ENCODE measurements at places on chromosomes 1 and 21.

- no peak for DNase-seq
Observed at GRCh38 chr1:39229504-39229903, 25.0 kb downstream of the MACF1 start.

- DNase-seq, result peak; percentile 20
Observed at GRCh38 chr21:29233611-29234540, 64.8 kb upstream of the BACH1 start.

- no peak for DNase-seq
Observed at GRCh38 chr1:39683591-39684312, 7.5 kb downstream of the HPCAL4 start.

GRCh38 chr1:41357451-41358101 is 3.7 kb upstream of the FOXO6 start:
- no peak for DNase-seq

DNA sequence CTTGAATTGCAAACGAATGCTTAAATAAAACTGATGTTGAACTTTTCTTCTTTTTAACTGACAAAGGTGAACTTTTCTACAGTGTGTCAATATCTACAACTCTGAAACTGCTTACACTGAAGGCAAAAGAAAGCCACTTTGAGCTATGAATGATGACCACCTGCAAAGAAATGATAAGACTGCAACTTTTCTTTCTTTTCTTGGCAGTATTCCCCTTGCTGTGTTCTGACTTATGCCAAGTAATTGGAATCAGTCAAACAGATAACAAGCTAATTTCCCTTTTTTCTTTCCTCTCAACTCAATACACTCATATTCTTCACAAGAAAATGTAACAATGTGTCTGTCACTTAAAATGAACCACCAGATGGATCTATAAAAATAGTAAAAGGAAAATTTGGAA is 588.1 kb upstream of the BRINP3 start:
- no peak for DNase-seq

GRCh38 chr1:217196616-217197015 is 434.3 kb downstream of the GPATCH2 start:
- no peak for DNase-seq

- DNase-seq, result no peak
Observed at GRCh38 chr1:64917328-64917861, 49.0 kb downstream of the JAK1 start.

DNA sequence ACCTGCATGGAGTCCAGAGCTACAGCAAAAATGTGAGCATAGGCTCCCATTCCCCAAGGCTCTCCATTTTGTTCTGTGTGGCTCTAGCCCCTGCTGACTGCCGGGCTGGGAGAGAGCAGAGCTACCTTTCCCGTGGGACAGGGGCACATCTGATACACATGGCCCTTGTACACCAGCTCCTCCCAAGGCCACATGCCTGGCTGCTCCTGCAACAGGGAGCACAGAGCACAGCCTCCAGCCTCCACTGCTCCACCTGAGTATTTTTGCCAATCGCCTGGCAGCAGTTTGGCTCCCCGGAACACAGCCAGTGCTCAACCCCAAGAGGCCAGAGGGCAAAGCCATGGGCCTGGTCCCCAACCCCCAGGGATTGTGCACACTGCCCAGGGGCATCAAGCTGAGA is 146.5 kb downstream of the CHD1L start:
- DNase-seq, result no peak

DNA sequence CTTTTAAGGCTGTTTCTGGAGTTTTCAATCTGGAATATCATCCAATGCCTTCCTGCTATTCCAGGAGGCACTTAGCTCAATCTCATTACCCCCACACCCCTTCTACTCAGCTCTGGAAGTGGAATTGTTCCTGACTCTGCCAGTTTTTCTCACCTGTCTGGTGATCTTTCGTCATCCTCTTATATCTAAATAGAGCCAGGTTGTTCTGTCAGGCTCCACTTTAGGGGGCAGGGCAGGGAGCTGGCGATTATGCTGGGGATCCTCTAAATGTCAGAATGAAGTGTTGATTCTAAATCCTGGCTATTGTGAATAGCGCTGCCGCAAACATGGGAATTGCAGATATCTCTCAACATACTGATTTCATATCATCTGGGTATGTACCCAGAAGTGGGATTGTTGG is 63.6 kb upstream of the ETV3 start:
- no peak for DNase-seq

GRCh38 chr1:2606881-2607621 is 20.5 kb downstream of the PRXL2B start:
- DNase-seq, result no peak

GRCh38 chr1:178867670-178868069 is 3.2 kb downstream of the ANGPTL1 start:
- DNase-seq, result no peak

DNA sequence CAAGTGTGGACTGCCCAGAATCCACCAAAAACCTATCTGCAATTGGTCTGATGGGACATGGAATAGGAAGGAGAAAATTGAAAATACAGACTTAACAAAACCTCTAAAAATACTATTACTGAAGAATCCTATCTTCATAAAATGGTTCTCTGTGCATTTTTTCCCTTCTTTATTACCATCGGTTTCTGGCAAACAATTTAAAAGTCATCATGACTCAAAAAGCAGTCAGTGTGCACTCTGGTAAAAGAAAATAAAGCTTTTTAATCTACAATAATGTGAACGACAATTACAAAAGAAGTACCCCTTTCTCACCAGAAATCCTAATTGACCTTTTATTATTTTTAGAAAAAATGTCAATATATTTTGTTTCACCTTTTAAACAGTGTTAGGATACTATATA is 186.3 kb downstream of the TPR start:
- DNase-seq, result no peak

GRCh38 chr21:45381036-45381787 is 23.8 kb upstream of the COL18A1 start:
- DNase-seq, result no peak

DNA sequence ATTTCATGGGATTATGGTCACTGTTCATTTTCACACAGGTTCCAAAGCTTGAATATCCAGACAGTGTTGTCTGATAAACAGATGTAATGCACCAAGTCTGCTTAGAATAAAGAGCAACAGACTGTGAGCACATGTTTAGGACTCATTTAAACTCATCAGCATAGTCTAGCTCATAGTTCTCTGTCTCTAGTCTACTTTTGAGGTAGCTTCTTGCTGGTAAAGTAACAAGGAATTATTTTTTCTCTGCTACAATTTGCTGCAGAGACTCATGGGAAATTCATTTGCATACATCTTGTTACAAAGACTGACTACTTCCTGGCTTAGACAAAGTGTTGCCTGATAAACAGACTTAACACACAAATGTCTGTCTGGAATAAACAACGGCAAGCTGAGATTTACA is 187.2 kb downstream of the NFIA start:
- no peak for DNase-seq

- no peak for DNase-seq
Observed at GRCh38 chr1:198873696-198874230, 234.9 kb downstream of the PTPRC start.

DNA sequence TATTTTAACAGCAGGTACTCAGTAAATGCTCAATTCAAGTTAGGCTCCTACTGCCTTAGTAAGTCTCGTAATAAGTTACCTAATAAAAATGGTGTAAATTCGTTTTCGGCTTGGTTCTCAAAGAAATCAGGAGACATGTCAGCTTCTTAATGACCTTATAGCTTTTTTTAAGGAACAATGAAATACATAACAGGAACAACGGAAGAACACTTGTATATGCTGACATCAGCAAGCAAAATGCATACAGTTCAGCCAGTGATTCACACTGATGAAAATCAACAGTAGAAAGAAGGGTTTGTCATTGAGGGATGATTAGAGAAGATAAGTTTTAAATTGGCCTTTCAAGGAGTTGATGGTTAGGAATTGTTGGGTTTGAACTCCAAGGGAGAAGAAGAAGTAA is 13.3 kb downstream of the RPTN start:
- no peak for DNase-seq

GRCh38 chr1:184300446-184300845 is 86.4 kb upstream of the C1orf21 start:
- no peak for DNase-seq

GRCh38 chr21:42144679-42145568 is 73.8 kb downstream of the UMODL1 start:
- no peak for DNase-seq

- DNase-seq, result no peak
Observed at GRCh38 chr1:228373681-228374571, 32.7 kb downstream of the TRIM11 start.

DNA sequence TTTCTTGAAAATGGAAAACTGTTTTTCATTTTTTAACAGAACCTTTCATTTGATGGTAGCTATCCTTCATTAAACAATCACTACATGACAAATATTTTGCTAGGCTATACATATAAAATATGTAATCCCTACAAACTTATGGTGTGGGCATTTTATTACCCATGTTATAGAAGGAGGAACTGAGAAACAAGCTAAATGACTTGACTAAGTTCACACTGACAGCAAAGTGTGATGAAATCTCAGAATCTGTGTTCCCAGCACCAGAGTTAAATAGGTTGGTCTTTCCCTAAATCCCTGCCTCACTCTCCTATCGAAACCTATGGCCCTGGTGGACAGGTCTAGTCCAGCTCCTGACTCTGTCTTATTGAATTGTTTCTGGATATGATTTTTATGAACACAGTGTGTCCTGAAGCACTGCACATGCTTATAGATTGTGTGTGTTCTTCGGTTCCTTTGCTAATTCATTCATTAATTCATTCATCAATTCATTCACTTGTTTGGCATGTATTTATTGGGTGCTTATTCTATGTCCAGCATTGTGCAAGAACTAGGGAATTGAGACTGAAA is 301.0 kb downstream of the GRIK1 start:
- DNase-seq, result no peak

DNA sequence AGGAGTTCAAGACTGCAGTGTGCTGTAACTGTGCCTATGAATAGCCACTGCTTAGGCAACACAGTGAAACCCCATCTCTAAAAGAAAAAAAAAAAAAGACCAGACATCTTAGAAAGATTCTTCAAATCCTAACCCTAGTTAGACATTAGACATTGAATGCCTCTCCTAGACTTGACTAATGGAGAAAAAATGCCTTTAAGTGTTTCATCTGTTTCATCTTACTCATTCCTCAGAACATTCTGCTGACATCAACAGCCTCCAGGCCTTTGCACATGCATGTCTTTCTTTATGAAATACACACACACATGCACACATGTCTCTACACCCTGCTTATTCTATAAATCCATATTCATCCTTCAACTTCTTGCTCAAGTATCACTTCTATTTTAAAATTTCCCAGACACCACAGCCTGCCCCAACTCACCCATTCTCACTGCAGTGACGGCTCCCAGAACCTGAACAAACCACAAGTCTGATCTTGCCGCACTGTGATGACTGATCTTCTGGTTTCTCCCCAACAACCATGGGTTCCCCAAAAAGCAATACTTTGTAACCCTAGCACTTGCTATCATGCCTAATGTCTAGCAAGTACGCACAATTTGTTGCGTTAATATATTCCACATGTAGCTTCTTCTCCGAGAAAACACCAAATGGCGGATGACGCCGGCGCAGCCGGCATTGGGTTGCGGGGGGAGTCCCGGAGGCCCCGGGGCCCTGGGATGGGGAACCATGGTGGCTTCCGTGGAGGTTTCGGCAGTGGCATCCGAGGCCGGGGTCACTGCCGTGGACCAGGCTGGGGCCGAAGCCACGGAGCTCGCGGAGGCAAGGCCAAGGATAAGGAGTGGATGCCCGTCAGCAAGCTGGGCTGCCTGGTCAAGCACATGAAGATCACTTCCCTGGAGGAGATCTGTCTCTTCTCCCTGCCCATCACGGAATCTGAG is 37.4 kb downstream of the LRRC52 start:
- no peak for DNase-seq

- DNase-seq, result no peak
Observed at GRCh38 chr21:42158846-42159245, 60.1 kb upstream of the ABCG1 start.
